Chondrocyte (in vitro differentiated cells): ENCODE measurements at places on chromosomes 7 and 10. TPM values are rescaled to one million over a fixed set of nuclear protein-coding genes. Genes with fewer than 3 reads are reported as not detected.

GRCh38 chr7:31070991-31071644 lies 19.0 kb downstream of the ADCYAP1R1 start:
- DNase-seq = peak; percentile 27

DNA sequence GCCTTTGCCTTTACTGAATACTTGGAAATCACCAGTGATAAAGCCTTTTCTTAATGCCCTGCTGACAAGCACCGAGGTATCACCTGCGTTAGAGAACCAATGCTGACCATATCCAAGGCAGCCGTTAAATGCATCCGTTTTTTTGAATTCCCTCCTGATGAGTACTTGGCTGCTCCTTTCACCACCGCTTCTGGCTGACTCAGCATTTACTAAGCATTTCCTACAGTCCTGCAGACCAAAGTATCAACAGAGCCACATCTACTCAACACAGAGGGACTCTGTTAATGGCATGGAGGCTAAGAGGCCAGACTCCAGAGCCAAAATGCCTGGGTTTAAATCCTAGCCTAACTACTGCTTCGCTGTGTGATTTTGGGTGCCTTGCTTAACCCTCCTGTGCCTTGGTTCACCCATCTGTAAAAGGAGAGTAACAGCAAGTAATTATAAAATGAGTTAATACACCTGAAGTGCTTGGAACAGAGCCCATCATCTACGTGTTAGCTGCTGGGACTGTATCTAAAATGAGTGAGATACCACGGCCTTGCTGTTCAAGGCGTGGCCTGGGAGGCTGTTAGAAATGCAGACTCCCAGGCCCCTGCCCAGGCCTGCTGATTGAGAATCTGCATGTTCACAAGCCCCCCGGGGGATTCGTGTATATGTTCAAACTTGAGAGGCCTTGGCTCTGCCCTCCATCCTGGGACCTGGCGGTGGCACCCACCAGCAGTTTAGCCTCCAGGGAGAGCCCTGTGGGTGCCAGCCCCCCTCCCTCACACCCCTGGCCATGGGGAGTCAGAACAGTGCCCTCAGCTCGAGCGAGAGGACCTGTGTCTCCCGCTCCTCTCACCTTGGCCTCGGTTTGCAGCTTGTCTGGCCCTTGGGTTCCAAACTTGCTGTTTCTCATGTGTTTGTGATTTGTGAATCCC lies 30.8 kb upstream of the EFCAB10 start:
- no peak for DNase-seq

GRCh38 chr7:80584778-80585177 lies 53.7 kb upstream of the CD36 start:
- no peak for DNase-seq

GRCh38 chr10:69810675-69811397 lies 9.1 kb downstream of the COL13A1 start:
- DNase-seq = no peak

- no peak for DNase-seq
Observed at GRCh38 chr10:32189400-32190084, 133.3 kb upstream of the KIF5B start.

ATRNL1 gene
- 65.1 to 99.7 TPM (median 66.0 TPM) in 3 replicates for total RNA-seq

BZW2 gene
- 42.6 to 50.0 TPM (median 44.8 TPM) in 3 replicates for total RNA-seq
